Breast epithelium (tissue), 4 donors: ENCODE measurements at places on chromosomes 3 and 15.

DNA sequence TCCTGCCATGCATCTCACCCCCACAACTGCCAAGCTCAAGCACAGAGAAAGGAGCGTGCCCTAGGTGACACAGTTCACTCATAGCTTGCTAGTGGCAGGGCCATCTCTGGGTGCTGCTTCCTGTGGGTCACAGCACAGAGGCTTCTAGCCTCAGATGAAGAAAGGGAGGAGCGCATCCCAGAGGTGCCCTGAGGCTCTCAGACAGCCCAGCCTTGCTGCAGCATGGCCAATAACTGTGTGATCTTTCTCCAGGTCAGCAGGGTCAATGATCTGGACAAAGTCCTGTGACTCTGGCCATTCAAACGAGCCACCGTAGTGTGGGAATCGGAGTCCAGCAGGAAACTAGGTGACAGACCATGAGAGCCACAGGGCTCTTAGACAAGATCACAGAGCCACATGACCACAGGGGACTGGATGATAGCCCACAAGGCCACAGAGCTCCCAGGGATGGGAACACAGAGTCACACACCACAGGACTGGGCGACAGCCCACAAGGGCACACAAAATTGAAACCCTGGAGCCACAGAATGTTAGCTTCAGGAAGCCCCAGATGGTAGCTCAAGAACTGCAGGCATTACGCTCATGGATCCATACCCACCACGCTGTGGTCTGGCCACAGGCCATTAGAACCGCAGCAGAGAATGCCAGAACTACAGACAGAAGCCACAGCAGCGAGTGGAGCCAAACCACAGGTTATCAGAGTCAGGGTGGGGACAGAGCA lies 25.9 kb upstream of the GRIP2 start:
- DNase-seq: no peak

GRCh38 chr3:5298453-5298852 lies 110.9 kb downstream of the EDEM1 start:
- DNase-seq: no peak

DNA sequence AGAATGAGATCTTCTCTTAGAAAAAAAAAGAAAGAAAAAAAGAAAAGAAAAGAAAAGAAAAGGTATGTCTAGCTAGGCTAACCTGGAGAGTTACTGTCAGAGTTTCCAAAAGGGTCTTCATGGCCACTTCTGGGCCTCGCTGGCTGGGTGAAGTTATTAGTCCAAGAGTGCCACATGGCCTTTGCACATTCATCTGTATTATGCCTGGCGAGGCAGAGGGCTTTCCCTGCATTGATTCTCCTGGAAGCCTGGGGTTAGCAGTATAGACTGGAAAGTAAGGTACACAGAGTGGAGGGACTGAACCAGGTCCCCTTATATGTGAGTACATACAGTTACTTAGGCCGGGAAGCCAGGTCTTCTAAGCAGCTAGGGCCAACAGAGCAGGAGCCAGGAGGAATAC lies 54.8 kb upstream of the CGNL1 start:
- no peak for DNase-seq

GRCh38 chr15:67067930-67068551 lies 2.6 kb downstream of the SMAD3 start:
- no peak for DNase-seq

- DNase-seq: no peak
These were observed 49.1 kb upstream of the TMEM158 start for GRCh38 chr3:45275006-45275704.

DNA sequence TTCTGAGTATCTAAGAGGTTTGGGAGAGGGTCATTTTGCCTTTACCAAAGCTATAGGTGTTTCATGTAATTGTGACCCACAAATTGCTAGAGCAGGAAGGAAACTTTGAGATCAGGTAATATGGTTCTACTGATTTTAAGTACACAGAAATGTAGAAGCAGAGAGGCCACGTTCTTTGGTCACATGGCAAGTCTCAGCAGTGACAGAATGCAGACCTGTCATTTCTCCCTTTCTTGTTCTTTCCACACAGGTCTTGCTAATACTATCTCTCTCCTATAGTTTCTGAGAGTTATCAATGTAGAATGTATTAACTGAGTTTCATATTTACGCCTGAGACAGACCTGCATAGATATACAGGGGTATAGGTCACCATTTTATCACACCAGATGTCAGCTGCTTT lies 10.9 kb upstream of the RTP1 start:
- DNase-seq: no peak

- DNase-seq: no peak
These were observed 42.0 kb downstream of the GSK3B start for GRCh38 chr3:120052225-120052624.

DNA sequence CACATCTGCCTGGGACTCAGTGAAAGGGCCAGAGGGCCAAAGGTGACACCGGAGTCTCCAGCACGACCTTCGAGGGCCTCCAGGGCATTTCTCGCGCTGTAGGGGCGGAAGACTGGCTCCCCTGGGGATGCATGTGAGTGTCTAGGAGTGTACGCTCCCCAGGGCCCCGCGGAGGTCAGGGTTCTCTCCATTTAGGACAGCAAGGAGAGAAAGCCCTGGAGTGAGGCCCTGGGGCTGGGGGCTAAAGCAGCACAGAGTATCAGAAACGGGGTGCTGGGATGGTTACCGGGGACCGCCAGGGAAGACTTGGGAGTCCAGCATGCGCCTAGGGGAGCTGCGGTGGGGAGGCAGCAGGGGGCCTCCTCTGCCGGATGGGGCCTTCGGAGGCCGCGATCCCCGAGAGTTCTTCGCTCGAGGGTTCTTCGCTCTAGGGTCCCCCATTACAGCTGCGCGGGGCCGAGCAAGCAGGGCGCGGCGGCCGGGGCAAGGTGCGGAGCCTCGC lies 595 bp upstream of the APBA2 start:
- DNase-seq: no peak

GRCh38 chr15:73604477-73604876 lies 28.7 kb downstream of the NPTN start:
- DNase-seq: no peak

- no peak for DNase-seq
These were observed 11.1 kb downstream of the ZBTB38 start for GRCh38 chr3:141379250-141379966.

DNA sequence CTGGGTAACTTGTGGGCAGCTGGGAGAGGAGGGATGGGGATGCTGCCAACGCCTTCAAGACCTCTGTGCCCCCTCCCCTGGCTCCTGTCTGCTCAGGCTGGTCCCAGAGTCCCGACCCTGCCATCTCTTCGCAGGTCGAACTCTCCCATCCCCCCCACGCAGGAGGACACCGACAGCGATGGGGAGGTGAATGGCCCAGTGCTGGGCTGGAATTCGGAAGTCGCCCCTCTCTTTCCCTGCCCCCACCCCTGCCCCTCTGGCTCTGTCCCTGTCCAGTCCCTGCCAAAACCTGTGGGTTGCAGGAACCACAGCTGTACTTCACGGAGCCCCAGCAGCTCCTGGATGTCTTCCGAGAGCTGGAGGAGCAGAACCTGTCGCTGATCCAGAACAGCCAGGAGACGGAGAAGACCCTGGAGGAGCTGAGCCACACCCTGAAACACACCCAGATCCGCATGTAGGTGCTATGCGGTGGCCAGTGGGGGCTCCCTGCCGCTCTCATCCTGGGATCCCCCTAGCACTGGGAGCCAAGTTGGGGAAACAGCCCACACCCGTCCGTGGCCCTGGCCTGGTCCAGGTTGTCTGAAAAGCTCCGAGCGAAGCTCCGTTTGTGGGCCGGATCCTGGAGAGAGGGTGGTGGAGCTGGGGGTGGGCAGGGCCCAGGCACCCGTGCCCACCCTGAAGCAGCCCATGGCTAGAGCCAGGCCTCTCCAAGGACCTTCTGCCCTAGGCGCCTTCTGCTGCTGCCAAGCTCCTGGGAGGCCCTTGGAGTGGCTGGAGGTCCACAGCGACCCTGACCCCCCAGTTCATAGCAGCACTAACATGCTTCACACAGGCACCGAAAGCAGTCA lies 28.7 kb downstream of the CFAP100 start:
- no peak for DNase-seq

DNA sequence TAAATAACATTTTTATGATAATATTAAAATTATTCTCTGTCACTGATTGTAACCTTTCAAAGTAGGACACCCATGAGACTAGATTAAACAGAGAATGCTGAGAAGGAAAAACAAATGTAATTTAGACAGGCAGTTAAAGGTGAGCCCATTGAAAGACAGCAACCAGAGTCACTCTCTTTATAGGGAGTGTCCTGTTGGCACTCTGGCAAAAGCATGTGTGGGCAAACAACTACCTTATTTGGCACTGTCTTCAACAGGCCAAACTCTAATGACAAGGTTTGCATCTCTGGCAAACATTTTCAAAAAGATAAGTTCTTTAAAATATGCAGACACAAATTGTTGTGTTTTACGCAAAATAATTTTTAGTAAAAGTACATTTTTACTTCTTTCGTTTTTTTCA lies 29.8 kb downstream of the NFKBIZ start:
- DNase-seq: no peak

- no peak for DNase-seq
These were observed 14.2 kb downstream of the CRBN start for GRCh38 chr3:3165241-3165640.

- no peak for DNase-seq
These were observed 243.7 kb downstream of the CHST2 start for GRCh38 chr3:143363276-143363675.

- no peak for DNase-seq
These were observed 37.8 kb downstream of the IQGAP1 start for GRCh38 chr15:90425726-90426346.

- no peak for DNase-seq
These were observed 3.1 kb upstream of the CFAP20DC start for GRCh38 chr3:59052803-59053411.

DNA sequence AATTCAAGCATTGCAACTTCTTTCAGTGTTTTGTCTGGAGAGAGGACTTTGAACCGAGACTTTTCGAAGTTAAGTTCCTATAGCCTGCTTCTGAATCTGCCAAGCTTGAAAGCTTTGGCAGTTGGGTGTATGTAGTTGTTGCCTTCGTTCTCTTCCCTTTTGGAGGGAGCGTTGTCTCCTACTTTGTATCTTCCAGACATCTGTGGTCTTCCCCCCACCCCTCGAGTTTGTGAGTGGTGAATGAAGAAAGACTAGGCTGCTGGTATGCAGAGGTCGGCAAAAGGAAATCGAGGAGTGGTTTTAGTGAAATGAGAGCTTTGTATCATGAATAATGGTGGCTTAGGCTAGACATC lies 1.3 kb downstream of the CTNNB1 start:
- peak; percentile 21 for DNase-seq

GRCh38 chr3:15903164-15903563 lies 105.4 kb upstream of the ANKRD28 start:
- DNase-seq: no peak

GRCh38 chr3:65635657-65636056 lies 403.1 kb downstream of the MAGI1 start:
- no peak for DNase-seq

DNA sequence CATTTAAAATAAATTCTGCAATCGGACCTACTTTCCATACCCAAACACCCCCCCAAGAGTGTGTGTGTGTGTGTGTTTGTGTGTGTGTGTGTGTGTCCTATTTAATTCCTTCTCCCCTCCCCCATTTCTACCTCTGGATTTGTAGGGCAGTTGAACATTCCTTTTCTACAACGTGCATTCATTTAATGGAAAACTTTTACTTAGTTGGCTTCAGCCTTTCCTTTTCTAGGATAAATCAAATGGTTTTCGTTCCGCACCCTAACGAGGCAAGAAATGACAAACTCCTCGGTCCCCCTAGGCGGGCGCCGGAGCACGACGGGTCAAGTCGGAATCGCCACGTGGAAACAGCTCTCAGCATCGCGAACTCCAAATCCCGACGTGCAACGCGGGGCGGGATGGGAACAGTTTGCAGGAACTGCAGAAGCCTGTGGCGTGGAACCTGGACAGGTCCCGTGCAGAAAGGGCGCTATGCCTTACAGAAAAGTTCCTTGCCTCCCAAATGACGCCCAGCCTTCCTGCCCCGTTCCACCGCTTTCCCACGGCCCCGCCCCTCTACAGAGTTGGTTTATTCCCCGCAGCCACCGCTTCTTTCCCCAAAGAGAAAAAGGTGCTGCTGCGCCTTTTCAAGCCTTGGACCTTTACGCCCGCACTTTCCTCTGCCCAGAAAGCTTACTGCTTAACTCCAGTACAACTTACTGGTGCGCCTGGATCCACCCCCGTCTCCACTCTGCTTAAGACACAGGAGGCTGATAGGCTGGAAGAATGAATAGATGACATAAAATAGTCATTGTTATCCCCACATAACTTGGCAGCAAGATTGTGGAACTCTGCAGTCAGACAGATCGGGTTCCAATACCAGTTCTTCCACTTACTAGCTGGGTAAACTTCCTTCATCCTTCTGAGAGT lies 1.1 kb upstream of the EIF2B5 start:
- peak; percentile 70 for DNase-seq

DNA sequence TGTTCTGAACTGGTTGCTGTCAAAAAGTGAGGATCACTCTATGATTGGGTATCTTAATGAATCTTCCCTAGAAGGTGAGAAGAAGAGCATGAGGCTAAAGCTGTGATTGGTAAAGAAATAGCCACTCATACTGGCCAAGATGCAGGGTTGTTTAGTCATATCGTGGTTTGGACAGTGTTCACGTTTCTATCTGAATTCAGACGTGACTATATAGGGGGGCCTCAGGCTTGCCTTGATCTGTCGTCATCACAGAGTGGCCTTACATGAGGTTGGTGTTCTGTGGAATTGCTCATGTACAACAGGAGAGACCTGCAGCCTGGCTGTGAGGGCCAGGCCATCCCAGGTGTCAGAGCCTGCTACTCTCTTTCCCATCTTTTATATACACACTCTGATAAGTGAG lies 12.4 kb downstream of the RTP2 start:
- DNase-seq: no peak

DNA sequence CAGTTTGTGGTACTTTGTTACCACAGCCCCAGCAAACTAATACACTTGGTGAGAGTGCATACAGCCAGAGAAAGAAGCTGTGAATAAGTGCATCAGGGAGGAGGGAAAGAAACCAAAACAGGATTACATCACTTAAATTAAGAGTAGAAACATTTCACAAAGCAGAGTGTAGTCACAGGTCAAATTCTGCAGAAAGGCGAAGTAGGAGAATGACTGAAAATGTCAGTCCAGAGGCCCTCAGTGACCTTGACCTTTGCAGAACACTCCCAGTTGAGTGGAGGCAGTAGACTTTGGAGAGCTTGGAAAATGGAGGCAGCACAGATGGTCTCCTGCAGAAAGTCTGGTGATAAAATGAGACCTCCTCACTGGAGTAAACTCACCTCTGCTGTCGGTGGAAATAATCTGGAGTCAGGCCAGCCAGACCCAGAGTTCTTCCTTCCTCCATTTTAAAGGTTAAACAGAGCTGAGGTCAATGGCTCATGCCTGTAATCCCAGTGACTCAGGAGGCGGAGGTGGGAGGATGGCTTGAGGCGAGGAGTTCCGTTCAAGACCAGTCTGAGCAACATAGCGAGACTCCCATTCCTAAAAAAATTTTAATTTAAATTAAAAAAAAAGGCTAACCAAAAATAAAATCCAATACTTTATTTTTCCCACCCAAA lies 5.0 kb downstream of the CD86 start:
- DNase-seq: no peak
